SHP77 (cell line): ENCODE measurements at places on chromosomes 4 and X.
A peak's percentile ranks its signal among the peaks of the same experiment; 100 is the strongest.

DNA sequence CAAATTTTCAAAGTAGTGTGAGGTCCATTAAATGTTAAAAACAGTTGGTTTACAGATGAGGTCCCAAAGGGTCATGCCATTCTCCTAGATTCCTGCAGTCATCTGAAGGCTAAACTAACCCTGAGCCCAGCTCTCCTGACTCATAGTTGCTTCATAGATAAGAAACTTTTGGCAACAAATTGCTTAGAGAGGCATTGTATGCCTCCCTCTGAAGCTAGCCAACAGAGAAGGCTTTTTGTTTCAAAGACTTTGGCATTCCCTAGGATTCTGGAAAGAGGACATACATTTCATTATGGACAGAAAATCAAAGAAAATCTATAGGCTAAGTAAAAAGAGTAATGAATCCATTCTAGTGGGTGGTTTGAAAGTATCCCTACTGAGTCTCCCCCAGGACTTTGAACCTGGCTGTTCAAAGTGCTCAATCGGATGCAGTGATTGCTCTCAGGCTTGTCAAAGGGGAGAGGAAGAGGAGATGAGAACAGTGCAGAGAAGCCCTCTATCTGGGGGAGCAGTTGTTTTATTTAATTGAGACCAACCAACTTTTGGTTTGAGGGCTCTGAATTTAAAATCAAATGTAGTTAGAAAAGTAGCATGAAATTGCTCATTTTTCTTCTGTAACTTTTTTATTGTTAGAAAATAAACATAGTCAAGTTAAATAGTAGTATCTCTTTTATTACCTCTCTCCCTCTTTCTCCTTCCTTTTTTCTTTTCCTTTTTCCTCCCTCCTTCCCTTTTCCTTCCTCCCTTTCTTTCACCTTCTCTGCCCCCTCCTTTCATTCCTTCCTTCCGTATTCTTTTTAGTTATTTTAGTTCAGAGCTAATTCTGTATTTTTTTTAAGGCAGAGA is 72.3 kb upstream of the ZNF518B start:
- DNase-seq, result no peak

- no peak for DNase-seq
These were observed 163.6 kb downstream of the ZNF674 start for GRCh38 chrX:46381630-46382029.

DNA sequence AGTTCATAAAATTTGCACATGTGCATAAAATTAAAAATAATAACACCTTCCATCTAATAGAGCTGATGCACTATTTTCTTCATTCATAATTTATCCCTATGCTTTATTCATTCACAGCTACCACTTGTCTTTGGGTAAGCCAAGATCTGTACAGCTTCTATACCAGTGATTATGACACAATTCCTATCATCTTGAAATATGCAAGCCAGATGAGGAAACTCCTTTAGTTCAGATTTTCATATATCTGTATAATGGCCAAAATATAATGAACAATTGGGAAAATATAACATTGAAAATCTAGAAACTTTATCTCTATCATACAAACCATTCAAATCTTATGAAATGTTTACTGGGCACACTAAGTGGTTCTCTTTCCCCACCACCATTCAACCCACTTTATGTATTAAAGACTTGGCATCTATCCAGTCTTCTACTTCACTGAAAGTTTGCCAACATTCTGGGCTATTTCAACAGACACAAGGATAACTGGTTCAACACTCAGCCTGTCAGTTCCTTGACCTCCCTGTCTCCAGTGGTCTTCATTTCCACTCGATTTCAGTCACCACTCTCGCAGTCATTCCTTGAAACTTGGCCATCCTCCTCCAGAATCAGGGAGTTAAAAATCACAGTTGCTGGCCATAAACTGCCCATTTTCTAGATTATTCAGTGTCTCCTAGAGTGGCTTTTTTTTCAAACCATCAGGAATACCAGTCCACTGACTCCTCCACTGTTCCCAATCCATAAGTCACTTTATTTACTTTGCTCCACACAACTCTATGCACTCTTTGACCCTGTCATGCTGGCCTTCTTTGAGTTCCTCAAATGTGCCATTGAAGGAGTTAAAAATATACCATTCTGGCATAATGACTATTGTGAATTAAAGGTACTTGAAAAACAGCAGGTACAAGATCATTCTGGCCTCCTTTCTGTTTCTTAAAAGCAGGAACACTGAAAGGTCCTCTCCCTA is 85.5 kb downstream of the CAMK2D start:
- DNase-seq, result no peak

DNA sequence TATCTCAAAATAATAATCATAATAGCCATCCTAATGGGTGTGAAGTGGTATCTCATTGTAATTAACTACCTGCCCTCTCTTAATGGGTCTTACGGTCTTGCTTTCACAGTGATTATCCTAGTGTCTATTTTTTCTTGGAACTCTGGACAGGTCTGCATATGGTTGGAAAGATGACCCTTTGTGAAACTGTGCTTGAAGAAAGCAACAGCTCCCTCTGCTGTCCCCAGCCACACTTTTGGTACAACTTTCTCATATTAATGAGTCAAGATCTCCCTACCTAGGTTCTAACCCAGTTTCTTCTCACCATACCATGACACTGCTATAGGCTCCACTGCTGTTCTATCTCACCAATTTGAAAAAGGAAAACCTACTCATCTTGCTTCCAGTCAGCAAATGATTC is 2.4 kb downstream of the TFDP3 start:
- peak; percentile 17 for DNase-seq

DNA sequence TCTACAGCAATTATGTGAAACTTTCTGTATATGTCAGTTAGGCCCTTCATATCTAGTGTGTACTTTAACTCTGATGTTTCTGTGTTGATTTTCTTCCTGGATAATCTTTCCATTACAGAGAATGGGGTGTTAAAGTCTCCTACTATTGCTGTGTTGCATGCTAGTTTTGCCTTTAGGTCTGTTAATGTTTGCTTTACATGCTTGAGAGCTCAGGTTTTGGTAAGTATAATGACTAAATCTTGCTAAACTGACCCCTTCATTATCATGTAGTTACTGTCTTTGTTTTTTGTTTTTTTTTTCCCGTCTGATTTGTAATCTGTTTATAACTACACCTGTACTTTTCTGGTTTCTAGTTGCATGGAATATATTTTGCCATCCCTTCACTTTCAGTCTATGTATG is 63.6 kb upstream of the UGT2B15 start:
- DNase-seq, result no peak

DNA sequence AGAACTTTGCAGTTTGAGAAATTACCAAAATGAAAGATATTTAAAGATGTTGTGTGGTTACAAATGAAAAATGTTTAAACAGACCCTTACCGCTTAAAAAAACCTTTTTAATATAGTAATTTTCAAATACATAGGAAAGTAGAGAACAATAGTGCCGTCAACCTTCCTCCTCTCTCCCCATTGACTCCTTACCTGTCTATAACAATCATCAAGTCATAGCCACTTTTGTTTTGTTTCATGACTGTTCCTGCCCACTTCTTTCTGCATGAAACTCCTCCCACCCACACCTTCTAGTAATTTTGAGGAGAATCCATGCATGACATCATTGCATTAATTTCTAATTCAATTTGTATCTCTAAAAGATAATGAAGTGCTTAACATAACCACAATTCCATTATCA is 76.5 kb upstream of the ATP8A1 start:
- DNase-seq, result no peak

DNA sequence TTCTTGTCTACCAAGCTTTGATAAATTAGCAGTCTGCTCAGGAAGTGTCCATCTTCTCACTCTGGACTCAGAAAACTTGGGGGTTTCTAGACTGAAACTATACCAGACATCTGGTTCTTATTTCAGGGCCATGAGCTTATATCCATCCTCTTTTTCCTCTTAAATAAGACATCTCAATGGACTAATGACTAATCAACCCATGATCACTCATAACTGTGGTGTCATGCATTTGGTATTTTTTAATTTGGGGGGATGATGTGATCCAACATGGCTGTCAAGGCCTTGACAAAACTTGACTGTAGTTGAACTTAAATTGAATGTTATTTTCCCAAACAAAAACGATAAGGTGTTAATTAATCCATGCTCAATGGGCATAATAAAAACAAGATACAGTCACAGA is 87.8 kb downstream of the GPRASP3 start:
- DNase-seq, result no peak

GRCh38 chr4:54643172-54643571 is 14.6 kb upstream of the KIT start:
- no peak for DNase-seq
